IPS-NIHi11 (cell line): ENCODE measurements at places on chromosomes 1 and 21.

DNA sequence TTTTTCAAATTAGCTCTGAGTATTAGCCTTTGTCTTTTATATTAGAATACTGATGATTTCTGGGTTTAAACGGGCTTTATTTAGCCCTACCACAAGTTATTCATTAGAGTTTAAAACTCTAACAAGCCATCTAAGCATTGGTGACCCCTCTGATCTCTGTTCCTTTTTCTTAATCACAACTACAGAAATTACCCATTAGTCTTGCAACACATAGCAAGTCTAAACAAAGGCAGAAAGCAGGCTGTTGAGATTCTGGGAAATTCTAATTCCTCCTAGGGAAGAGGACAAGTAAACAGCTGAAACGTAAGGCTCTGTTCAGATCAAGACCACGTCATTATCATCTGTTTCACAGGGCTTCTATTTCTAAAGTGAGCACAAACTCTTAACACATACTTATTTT, 491.2 kb upstream of the ZRANB2 start:
- DNase-seq: no peak

DNA sequence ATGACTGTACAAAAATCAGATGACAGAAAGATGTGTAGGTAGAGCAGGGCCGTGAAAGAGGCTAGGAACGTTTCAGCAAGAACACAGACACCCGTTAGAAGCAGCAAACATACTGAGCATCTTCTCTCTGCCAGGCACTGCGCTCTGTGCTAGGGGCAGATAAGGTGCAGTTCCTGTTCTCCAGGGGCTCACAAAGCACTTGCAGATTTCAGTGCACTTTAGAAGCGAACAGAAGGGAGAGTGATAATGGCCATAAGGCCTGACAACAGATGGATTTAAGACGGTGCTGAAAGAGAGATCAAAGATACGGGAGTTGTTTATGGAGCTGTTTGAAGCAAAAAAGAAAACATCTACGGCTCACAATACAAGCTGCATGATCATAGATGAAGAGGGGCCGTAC, 200.3 kb upstream of the FOXD3 start:
- no peak for DNase-seq

DNA sequence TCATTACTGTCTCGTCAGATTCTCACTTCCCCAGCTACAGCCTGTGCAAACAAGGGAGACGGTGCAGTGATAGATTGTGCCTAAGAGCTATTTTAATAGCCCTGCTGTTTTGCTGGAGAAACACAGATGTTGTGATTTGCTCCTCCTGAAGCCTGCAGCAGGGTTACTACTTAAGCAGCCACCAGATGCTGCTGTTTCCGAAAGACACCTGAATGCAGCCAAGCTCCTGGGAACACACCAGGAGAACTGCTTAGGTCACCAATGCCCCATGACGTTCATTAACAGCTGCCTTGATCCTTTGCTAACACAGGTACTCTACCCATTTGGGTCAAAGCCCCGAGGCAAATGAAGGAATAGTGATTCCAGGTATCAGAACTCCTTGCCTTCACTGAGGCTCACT, 411.8 kb upstream of the DAB1 start:
- peak; percentile 26 for DNase-seq

GRCh38 chr1:192904438-192904895, 95.6 kb downstream of the RGS2 start:
- no peak for DNase-seq

GRCh38 chr1:34292472-34292871, 115.8 kb downstream of the C1orf94 start:
- DNase-seq: no peak

DNA sequence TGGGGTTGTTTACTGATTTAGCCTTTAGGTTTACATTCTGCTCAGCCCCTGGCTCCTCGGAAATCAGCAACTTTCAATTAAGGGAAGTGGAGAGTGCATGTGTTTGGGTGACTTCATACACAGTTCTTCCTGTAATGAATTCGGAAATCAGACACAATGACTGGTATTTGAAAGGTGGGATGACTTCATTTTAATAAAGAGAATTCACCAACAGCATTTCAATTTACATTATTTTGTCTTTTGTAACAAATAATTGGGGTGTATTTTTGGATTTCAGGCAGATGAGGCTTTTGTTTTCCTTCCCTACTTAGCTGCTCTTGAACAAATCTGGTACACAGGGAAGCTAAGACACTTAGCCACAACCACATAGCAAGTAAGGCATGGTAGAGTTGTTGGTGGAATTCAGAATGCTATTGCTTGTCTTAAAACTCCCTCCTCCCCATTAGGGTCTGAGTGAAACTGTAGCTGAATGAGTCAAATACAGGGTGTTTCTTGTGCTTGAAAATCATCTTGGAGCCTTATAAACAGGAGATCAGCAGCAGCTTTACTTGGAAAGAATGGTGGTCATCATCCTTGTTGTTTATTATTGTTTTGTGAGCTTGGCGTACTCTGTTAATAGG, 917 bp downstream of the STX12 start:
- DNase-seq: no peak

GRCh38 chr1:204888294-204888693, 17.6 kb downstream of the NFASC start:
- DNase-seq: no peak

GRCh38 chr1:44549510-44549909, 124.8 kb downstream of the TMEM53 start:
- DNase-seq: no peak

- DNase-seq: no peak
Measured at GRCh38 chr1:95096218-95096841, 20.8 kb upstream of the TLCD4 start.
